ENCODE measurements at places on chromosomes 7 and 10.

- no peak for DNase-seq
Observed at GRCh38 chr10:21572578-21572977, 38.5 kb downstream of the MLLT10 start.

- DNase-seq = no peak
Observed at GRCh38 chr10:77247031-77247990, 390.3 kb downstream of the KCNMA1 start.

GRCh38 chr10:23058366-23058765, 37.0 kb upstream of the MSRB2 start:
- no peak for DNase-seq

DNA sequence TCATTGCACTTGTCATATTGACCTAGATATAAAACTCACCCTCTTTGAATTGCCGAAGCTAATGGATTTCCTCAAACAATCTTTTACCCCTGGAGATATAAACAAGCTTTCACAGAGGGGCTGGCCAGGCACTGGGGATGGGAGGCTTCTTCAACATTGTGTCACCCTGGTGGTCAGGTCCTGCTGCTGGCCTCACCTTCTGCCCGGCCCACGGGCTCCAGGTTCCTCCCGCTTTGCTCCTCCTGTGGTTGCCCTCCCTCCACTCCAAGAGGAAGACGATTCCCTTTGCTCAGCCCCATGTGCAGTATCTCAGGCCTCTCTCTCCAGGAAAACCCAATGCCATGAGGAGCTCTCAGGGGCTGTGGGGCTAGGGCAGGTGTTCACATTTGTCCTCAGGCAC, 118.1 kb upstream of the ADCY1 start:
- DNase-seq = no peak

DNA sequence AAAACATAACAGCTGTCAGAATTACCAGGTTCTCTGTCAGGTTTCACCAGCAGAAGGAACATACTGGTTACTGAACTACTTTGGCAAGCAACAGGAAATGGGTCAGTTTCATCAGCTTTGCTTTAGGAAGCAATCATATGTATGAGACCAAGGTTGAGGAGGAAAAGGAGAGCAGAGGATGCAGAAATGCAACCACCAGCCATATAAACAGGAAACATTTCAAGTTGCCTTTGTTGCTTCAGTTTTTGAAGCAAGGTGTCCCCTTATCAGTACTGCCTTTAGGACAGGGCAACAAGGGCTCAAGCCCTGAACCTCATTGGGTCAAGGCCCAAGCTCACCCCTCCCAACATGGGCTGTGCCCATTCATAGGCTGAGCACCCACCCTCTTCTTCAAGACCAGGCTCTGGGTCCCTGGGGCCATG, 10.2 kb downstream of the HIPK2 start:
- DNase-seq = no peak

DNA sequence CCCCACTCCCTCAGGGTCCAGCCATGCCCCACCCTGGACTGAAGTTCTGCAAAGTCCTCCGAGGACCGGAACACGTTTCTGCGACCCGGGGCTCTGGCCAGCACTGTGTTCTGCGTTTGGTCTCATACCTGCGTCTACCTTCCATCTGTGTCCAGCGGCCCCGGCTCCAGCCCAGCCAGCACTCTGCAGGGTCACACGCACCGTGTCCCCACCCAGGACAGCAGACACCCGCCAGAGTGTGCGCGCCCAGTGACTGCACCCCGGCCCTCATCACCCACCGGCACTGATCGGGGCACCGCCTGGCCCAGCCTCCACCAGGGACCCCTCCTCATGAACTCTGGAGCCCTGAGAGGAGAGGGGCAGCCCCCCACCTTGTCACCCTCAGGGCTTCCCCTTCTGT, 20.3 kb downstream of the SLC29A4 start:
- no peak for DNase-seq

DNA sequence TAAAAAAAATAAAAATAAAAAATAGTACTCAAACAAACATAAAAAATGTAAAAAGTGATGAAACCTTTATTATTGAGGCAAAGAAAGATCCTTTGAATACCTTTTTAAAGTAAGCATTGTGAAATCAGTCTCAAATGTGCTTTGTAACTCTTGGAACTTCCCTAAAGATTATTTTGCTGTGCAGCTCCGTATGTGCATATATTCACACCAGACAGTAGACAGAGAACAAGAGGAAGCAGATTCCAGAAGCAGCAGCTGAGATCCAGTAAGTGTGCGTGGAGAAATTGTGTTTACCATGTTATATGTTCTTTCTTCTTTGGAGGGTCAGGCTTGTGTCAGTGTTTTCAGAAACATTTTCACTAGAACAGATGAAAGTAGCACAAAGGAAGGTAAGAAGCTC, 324.9 kb downstream of the AGMO start:
- DNase-seq = no peak

GRCh38 chr10:102799691-102800471, 37.3 kb downstream of the CYP17A1 start:
- no peak for DNase-seq

- DNase-seq = peak; percentile 44
Observed at GRCh38 chr10:101839416-101840063, 4.1 kb downstream of the KCNIP2 start.

DNA sequence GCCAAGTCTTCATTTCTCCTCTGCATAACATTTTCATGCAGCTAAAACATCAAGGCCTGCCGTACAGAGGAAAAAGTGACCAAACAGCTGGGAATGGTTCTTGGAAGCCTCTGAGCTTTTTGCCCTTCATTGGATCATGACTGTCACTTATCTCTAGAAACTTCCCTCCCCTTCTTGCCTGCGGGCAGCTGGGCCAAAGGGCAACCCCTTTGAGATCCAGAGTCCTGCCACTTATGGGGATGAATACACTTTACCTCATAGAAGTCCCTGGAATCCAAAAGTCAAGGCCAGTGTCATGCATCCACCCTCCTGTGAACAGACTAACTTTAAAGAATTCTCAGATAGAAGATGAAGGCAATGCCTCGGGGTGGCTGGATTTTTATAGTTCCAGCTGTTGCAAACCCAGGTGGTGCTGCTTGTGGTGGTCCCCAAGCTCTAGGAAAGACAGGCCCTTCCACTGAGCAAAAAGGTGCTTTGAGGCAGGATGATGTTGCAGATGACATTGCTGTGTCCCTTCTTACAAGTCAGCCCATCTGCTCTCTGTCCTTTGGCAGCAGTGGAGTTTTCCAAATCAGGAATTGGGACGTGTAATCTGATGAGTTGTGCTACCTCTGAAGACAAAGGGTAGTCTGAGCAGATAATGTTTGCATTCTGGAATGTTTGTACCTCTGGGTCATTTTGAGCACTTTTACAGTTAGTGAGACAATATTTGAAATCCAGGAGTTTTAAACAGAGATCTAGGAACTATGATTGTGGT, 64.2 kb downstream of the LRMDA start:
- no peak for DNase-seq

DNA sequence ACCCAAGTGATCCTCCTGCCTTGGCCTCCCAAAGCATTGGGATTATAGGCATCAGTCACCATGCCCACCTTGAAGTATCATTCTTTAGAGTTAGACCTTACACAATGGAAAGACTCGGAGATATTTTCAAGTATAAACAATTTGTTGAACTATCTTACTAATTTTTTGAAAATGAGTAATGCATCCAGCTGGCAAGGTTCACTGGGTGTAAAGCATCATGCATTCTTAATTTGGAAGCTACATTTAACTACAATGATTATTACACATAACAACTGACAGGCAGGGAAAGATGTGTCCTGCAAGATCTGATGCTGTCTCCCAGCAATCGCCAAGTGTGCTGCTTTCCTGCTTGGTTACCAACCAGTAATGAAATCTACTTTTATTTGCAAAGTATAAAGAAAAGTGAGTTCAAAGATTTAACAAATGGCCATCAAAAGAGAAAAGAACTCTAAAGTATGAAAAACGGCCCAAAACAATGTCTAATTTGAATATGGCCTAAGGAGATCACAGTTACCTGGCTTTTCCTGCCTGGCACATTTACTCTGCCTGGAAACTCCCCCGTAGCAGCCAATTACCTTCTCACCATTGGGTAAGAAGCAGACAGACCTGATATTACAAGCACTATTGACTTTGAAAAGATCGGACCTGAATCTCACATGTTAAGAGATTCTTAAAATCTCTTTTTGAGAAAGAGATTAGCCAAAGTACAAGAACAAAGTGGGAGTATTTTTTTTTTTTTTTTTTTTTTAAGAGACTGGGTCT, 59.3 kb upstream of the NMT2 start:
- no peak for DNase-seq

DNA sequence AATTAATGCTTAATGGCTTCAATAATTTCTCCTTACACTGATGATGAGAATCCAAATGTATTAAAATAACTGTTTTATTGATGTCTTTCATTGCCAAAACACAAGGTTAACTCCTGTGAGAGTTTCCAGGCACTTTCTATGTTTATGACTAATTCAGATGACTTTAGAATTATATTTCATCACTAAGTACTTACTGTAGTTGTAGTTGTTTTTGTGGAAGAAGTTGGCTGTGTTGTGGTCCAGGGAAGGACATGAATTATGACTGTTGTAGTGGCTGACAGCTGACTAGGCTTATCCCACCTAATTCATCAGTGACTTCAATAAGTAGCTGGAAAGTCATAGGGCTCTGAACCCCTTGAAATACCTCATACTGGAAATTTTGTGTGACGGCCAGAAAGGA, 254.8 kb downstream of the HGF start:
- no peak for DNase-seq

DNA sequence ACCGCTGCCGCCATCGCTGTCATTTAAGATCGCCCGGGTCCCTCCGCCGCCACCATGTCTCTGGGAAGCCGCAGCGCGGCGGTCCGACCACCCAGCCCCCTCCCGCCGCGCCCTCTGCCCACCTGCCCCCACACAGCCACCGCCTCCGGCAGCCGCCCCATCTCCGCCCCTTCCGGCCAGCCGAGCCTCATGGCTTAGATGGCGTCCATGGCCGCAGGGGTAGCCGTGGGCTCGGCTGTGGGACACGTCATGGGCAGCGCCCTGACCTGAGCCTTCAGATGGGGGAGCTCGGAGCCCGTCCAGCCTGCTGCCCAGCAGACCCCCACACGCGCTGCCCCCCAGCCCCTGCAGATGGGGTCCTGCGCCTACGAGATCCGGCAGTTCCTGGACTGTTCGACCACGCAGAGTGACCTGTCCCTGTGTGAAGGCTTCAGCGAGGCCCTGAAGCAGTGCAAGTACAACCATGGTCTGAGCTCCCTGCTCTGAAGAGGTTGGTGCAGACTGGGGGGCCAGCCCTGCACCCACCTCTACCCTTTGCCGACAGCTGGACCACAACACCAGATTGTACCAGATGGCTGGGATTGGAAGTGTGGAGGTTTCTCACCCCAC, 38.0 kb upstream of the TARP start:
- no peak for DNase-seq

- no peak for DNase-seq
Observed at GRCh38 chr7:37341033-37341630, 107.5 kb downstream of the ELMO1 start.

DNA sequence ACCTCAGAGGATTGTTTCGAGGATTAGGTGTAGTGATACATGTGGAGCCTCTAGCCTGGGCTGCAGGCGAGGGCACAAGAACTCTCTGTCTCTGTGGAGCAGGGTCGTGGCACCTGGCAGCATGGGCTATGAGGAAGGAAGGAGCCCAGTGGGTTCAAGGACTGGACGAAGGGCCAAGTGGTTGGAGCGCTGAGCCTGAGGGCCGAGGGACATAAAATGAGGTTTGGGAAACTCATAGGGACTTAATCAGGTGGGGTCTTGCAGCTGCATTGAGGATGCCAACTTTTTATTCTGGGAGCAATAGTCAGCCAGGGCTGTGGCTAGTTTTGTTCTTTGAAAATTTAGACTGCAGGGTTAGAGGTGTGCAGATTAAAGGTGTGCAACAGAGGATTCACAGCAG, 33.0 kb upstream of the ZNF32 start:
- DNase-seq = no peak

- DNase-seq = no peak
Observed at GRCh38 chr7:39217783-39218182, 240.1 kb downstream of the POU6F2 start.

GRCh38 chr10:63672491-63672890, 151.3 kb downstream of the REEP3 start:
- DNase-seq = no peak

- DNase-seq = no peak
Observed at GRCh38 chr7:49876202-49876601, 102.8 kb downstream of the VWC2 start.

GRCh38 chr10:90204956-90205314, 503.5 kb downstream of the KIF20B start:
- no peak for DNase-seq

GRCh38 chr10:85635650-85636049, 730.9 kb downstream of the GRID1 start:
- no peak for DNase-seq

- no peak for DNase-seq
Observed at GRCh38 chr7:17558135-17558534, 259.7 kb downstream of the AHR start.

DNA sequence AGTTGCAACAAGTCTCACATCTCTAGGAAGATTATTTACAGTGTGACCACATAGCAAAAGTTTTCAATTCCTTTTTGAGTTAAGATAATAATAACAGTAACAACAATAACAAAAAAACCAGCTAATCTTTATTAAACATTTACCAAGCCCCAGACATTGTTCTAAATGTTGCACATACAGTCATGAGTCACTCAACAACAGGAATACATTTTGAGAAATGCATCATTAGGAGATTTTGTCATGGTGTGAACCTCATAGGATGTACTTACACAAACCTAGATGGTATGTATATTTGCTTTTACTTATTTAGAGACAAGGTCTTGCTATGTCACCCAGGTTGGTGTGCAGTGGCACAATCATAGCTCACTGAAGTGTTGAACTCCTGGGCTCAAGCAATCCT, 52.0 kb downstream of the SPAM1 start:
- no peak for DNase-seq

- no peak for DNase-seq
Observed at GRCh38 chr10:105950410-105950809, 1214.1 kb downstream of the SORCS1 start.

DNA sequence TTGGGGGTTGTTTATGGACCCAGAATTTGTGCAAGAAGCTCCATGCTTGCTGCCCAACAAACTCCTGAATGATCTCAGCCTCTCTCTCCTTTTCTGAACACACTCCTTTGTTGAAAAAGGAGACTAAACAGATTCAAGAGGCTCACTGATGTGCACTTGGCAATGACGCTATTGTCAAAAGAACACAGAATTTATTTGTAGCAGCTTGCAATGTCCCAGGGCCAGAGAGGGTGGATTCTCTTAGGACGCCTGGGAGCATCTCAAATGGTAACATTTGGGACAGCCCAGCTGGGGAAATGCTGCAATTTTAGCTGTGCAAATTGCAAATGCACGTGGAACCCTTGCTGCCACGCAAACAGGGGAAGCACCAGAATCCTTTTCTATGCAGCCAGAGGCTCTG, 79.9 kb downstream of the GPR26 start:
- DNase-seq = no peak

- DNase-seq = no peak
Observed at GRCh38 chr7:98000356-98000755, 10.4 kb upstream of the OCM2 start.

GRCh38 chr10:14658331-14659127, 116.2 kb downstream of the FAM107B start:
- DNase-seq = no peak

- no peak for DNase-seq
Observed at GRCh38 chr10:36608866-36609265, 516.5 kb upstream of the ANKRD30A start.
